GM23248 (cell line): ENCODE measurements at places on chromosomes 4 and X. TPM values are rescaled to one million over a fixed set of nuclear protein-coding genes. Genes with fewer than 3 reads are reported as not detected.

The TCEAL7 gene
- 8.0 and 17.1 TPM in 2 replicates for total RNA-seq

The RAB28 gene
- total RNA-seq = 16.4 and 18.9 TPM in 2 replicates

DNA sequence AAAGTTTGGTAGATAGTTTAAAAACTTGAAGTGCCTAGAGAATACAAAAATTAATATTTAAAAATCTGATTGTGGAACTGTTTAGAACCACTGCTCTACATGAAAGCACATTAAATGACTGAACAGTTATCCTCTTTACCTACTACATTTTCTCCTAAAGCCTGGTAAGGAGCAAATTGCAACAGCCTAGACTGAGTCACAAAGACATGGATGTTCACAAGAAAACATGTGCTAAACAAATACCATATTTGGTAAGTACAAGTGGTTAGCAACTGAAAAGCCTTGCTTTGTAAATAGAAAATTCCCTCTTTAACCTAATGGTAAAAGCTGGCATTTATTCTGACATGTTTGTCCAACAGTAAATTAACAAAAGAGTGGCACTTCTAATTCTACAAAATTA is 203.1 kb downstream of the FBXO8 start:
- peak; percentile 65 for DNase-seq
- no peaks in the 10 kb centered on the region for H3K27me3 ChIP-seq
- no peaks in the 10 kb centered on the region for H3K36me3 ChIP-seq
- H3K27ac ChIP-seq = peak overlapping the region; percentile 7; the same call in 1 of the 2 replicates
- H3K4me3 ChIP-seq = no peak overlapping the region

GRCh38 chr4:69907151-69907550 is 23.7 kb upstream of the CSN1S1 start:
- no peaks in the 10 kb centered on the region for H3K36me3 ChIP-seq
- H3K4me3 ChIP-seq = no peak overlapping the region
- DNase-seq = peak; percentile 43
- H3K4me1 ChIP-seq = peaks cover 18% of the 10 kb centered on the region

GRCh38 chrX:153969904-153970356 is 1.7 kb downstream of the HCFC1 start:
- peak overlapping the region; percentile 100 for H3K27ac ChIP-seq
- peaks cover 32% of the 10 kb centered on the region for H3K4me1 ChIP-seq
- no peaks in the 10 kb centered on the region for H3K27me3 ChIP-seq

GRCh38 chr4:155974476-155974749 is 20.7 kb upstream of the CTSO start:
- H3K4me3 ChIP-seq = no peak overlapping the region
- H3K27ac ChIP-seq = no peak overlapping the region
- H3K4me1 ChIP-seq = peaks cover 8% of the 10 kb centered on the region; the same call in 1 of the 2 replicates
- DNase-seq = no peak
- H3K36me3 ChIP-seq = no peaks in the 10 kb centered on the region

The FAT1 gene
- total RNA-seq = 250 and 261 TPM in 2 replicates

GRCh38 chr4:776743-777441 is 49.0 kb downstream of the CPLX1 start:
- peaks cover 12% of the 10 kb centered on the region for H3K4me1 ChIP-seq
- peaks cover 33% of the 10 kb centered on the region for H3K36me3 ChIP-seq
- no peak overlapping the region for H3K4me3 ChIP-seq
- no peak for DNase-seq

- DNase-seq = peak; percentile 74
- H3K27ac ChIP-seq = no peak overlapping the region
- no peaks in the 10 kb centered on the region for H3K27me3 ChIP-seq
- no peaks in the 10 kb centered on the region for H3K4me1 ChIP-seq
- no peak overlapping the region for H3K4me3 ChIP-seq
Measured at GRCh38 chrX:40402831-40403533, 177.8 kb upstream of the ATP6AP2 start.
